Mesendoderm (in vitro differentiated cells): ENCODE measurements at places on chromosomes 13 and 19.
A peak's percentile ranks its signal among the peaks of the same experiment; 100 is the strongest.

- DNase-seq = no peak
These were observed 84.0 kb upstream of the LSM14A start for GRCh38 chr19:34088292-34088691.

DNA sequence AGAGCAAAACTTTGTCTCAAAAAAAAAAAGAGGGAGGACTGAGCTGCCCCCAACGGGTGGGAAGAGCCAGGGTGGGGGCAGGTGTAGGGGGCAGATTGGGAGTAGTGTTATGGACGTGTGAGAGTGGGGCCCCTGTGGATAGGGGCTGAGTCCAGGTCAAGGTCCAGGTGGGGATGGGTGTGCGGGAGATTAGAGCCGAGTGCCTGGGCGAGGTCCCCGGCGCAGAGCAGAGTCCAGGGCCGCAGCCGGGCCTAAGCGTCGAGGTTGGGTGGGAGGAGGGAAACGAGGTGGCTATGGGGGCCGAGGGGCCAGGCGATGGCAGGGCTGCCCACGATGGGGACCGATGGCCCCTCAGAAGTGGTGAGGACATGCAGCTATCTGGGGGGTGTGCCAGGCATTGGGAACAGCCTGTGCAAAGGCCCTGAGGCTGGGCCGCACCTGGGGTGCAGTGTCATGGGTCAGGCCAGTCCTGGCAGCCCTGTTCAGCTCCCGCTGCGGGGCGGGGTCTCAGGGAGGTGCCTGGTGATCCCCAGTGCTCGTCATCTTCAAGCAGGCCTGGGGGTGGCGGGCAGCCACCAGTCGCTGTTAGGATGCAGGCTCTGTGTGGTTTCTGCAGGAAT lies 12.3 kb upstream of the MISP start:
- no peak for DNase-seq

- DNase-seq = peak; percentile 74
These were observed 324.9 kb downstream of the FOXO1 start for GRCh38 chr13:40341501-40341900.

DNA sequence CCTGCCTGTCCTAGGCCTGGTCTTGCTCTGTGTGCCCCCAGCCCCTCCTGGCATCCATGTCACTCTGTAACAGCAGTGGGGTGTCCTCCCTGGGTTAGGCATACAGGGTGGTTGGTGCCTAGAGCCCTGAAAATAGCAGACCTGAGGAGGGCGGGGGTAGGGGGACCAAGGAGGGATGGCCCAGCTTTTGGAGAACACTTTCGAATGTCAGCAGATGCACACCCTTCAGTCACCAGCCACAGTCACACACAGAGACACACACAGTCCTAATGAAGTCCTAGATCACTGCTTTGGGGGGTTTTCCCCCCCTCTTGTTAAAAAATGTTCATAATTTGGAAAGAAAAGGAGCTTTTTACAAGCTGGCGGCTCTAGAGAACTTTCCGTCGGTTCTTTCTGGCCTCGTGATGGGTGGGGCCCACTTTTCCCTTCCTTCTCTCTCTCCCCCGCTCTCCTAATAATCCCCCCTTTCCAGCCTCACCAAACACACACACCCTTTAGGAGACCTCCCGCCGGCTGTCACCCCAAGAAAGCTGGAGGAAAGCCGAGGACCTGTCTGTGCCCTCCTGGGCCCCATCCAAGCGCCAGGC lies 47.9 kb downstream of the LYL1 start:
- DNase-seq = no peak

GRCh38 chr13:44302940-44303575 lies 70.6 kb upstream of the SERP2 start:
- DNase-seq = no peak

- DNase-seq = no peak
These were observed 4.5 kb upstream of the EPSTI1 start for GRCh38 chr13:42996584-42996983.

GRCh38 chr13:22948421-22948820 lies 232.4 kb upstream of the SGCG start:
- DNase-seq = no peak

DNA sequence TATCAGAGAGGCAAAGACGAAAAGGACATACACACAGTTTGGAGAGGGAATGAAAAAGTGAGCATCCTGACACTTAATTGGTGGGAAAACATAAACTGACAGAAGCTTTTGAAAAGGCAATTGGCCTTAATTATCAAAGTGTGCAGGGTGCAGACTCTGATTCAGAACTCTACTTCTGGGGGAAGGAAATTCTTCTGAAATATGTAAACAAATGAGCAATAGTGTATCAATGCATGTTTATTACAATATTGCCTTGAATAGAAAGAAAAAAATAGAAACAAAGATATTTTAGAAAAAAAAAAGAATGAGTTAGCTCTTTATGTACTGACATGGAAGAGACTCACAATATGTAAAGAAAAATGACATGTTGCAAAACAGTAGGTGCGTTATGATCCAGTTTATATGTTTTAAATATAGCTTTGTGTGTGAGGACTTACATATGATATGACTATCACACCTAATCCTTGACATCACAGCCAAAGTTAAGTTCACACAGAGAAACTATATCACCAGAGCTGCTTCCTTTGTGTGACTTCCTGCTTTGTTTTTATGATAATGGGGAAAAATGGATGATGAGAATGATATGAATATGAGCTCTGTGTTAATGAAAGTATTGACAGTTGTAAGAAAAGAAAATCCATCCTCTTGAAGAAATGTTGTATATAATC lies 182.4 kb downstream of the KCTD12 start:
- DNase-seq = no peak

DNA sequence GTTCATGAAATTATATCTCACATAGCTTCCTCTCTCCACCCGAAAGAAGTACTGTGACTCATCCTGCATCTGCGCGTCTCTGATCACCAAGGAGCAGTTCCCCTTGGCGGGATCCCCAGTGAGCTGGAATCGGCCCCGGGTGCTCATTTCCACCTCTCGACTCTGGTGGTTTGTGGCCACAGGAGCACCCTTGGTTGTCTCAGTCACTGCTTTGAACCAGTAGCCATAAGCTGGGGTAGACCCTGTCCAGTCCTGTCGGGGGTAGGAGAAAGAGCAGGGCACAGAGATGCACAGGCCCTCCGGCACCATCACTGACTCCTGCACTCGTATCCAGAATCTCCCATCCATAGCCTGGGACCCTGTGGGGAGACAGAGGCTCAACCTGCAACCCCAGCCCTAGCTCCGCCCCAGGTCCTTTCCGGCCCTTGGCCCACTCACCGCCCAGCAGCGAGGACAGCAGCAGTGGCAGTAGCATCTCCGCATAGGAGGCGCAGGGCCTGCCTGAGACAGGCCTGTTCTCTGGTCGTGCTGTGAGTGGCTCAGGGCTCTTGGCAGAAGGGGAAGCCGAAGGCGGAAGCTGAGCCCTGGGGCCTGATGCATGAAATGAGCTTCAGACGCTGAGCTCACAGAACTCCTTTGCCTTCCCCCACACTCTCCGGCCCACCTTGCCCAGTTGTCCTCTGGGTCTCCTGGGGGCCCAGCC lies at the start of gene SIGLEC10:
SIGLEC10 (minus strand) TSS at position 536 of the 703 bp plus-strand sequence; CDS start at position 475, 61 bp downstream.
- no peak for DNase-seq

DNA sequence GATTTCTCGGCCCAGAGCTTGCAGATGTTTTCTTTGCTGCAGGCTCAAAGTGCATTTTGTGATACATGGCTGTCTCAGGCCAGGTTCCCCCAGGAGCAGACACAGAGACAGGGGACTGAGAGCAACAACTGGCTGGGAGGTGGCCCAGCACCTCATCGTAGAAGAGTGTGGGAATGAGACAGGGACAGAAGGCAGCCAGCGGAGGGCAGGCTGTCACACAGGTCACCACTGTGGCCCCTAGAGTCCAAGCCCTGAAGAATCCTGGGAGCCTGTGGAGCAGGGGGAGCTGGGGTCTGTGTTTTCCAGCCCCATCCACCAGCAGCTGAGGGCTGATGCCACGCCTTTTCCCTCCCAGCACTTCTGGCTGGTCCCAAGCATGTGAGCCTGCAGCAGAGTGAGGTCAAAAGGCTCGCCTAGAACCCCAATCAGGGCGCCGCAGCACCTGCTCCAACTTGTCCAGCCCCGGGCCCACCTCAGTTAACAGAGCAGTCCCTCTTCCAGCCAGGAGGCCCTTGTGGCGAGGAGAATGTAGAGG lies 723.8 kb downstream of the UQCRFS1 start:
- peak; percentile 32 for DNase-seq
